Neural crest cell (in vitro differentiated cells): ENCODE measurements at places on chromosomes 16 and 17. TPM values are rescaled to one million over a fixed set of nuclear protein-coding genes. Genes with fewer than 3 reads are reported as not detected.

The DUS1L gene
- total RNA-seq = 126 and 131 TPM in 2 replicates

The PPP1R27 gene
- total RNA-seq = not detected in 2 replicates

The GPRC5C gene
- total RNA-seq = 3.1 and 4.6 TPM in 2 replicates

The IL32 gene
- total RNA-seq = not detected in 2 replicates

The CES5A gene
- total RNA-seq = not detected in 2 replicates

The NIP7 gene
- 42.0 and 42.3 TPM in 2 replicates for total RNA-seq

The OMG gene
- not detected in 2 replicates for total RNA-seq

The MFSD11 gene
- 29.6 and 31.6 TPM in 2 replicates for total RNA-seq

DNA sequence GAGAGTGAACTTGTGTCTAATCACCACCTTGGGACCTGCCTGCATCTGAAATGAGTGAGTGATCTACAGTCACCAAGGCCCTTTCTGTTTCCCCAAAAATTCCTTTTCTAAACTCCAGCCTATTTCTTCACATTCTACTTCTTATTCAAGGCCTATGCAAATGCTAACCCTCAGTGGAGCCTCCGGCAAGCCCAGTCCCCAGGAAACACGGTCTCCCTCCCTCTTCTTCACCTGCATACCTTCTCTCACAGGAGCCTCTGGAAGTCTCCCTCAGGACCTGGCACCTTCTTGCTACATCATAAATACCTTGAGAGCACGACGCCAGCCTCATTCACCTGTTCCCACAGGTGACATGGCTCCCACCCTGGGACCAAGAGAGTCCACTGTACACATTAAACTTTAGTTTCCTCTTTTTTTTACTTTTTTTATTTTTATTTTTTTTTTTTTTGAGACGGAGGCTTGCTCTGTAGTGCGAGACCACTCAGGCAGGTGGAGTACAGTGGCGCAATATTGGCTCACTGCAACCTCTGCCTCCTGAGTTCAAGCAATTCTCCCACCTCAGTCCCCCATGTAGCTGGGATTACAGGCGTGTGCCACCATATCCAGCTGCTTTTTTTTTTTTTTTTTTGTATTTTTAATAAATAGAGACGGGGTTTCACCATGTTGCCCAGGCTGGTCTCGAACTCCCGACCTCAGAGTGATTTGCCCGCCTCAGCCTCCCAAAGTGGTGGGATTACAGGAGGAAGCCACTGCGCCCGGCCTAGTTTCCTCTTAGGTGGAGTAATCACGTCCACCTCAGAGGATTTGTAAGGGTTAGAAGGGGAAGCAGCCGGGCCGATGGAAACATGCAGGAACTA lies 97.3 kb downstream of the ANKRD11 start:
- no peak for DNase-seq

GRCh38 chr16:77897129-77897437 lies 108.7 kb downstream of the VAT1L start:
- no peak for DNase-seq

DNA sequence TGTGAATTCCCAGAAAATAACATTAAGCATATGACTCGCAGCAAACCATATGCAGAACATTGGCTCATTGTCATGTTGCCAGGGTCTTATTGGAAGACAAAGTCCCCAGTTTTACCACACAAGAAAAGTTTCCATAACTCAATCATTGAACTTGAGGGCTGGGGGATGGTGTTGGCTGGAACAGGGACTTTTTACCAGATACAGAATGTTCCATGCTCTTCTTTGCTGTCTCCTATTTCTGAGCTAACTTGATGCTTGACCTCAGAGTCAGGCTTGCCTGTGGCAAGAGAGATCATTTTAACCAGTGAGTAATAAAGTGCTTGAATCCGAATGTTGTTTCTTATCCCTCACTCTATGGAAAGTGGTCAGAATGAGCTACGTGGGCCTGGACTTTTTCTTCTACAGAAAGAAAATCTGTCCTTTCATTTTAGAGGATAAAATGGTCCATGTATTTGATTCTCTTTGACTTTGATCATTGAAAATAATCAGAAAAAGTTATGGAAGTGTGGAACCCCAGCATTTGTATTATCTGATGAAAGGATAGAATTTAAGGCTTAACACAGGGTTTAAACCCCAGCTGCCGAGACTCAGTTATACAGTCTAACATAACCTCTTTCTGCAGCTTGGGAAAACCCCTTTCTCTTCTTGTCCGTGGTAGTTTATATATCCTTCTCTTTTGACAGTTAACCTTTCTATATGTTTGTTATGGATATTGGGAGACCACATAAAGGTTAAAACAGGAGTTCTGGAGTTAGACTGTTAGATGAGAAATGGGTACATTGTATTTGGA lies 67.0 kb downstream of the TUBD1 start:
- no peak for DNase-seq

GRCh38 chr17:67523101-67523500 lies 146.0 kb downstream of the PITPNC1 start:
- DNase-seq = no peak

DNA sequence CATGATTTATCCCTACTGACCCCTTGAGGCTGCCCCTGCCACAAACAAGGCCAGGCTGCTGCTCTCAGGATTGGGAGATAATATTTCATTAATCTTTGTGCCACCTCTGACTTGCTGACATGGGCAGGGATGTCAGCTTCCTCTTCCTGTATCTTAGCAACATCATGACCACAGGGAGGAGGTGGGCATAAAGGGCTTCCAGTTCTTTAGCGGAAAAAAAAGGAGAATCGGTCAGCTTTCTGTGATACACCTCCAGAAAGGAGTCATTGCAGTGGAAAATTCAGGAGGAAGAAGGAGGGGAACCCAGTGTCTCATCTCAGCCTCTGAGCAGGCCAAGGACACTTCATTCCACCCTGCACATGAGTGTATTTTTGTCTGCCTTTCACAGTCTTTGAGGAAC lies 206.8 kb upstream of the SDK2 start:
- no peak for DNase-seq

DNA sequence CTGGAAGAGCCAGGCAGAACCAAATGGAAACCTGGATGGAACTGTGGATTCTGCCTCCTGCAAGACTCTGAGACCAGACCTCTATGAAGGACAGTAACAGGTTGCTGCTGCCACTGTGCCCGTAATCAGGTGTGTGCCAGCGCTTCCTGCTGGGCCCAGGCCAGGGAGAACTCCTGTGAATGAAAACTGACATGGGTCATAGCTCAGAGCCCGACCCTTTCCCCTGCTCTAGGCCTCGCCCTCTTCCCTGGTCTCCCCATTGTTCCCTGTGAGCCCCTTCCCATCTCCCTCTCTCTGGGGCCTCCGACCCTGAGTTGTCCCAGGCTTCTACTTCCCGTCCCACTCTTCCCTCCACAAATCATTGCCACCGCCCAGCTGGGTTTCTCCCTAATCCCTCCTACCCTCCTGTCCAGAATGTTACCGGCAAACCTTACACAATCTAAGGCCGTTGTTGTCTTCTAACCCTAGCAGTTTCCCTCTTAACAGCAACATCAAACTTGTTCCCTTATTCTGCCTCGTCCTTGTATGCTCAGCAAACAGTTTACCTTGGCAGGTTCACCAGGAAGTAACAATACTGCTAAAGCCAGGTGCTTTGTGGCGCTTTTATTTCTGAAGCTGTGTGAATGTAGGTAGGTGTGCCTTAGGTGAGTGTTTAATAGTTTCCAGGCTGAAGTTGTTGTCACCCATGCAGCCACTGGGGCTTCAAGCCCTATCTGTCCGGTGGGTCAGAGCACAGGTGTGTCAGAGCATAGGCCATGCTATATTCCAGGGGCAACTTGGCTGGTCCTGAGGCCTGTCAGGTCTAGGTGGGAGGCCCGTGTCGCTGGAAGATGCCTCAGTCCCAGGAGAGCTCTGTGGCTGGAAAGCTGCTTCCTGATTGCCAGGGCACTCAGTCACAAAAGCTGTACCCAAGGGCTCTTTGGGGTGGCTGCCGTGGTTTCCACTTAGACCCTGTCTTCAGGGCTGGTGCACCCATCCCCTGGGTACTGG lies 32.0 kb downstream of the SMPD3 start:
- no peak for DNase-seq

- DNase-seq = no peak
Observed at GRCh38 chr17:10050597-10051101, 145.6 kb upstream of the RCVRN start.

- no peak for DNase-seq
Observed at GRCh38 chr17:8776248-8776647, 17.9 kb upstream of the SPDYE4 start.

DNA sequence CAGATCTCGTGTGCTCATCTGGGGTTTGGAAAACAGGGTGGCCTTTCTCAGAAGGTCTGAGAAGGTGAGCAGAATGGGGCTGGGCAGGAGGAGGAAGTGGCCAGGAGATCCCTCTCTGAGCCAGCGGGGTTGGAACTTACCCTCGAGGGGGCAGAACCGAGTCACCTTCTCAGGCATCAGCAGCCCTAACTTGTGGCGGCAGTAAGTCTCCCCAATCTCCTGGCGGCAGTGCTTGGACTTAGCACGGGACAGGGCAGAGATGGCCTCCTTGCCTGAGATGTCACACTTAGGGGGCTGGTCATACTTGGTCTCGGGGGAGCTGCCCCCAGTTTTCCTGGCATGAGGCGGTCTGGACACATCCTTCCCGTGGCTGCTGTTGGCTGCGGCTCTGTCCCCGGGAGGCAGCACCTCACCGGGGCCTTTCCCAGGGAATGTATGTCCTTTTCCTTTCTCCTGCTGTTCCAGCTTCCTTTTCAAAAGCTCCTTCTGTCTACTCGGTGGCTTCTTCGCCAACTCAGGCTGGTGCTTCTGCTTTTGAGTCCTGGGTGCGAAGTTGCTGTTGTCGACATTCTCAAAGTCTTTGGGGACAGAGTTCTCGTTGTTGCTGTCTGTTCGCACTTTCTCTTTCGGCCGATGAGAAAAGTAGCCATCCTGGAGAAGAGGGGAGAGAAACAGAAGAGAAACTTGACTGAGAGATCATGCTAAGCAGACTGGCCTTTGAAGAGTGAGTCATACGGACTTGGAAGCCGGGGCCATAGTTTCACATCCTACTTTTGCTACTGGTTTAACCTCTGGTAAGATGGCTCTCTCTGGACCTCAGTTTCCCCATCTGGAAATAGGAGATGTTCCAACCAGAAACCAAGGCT lies 211.7 kb downstream of the XYLT1 start:
- DNase-seq = no peak

DNA sequence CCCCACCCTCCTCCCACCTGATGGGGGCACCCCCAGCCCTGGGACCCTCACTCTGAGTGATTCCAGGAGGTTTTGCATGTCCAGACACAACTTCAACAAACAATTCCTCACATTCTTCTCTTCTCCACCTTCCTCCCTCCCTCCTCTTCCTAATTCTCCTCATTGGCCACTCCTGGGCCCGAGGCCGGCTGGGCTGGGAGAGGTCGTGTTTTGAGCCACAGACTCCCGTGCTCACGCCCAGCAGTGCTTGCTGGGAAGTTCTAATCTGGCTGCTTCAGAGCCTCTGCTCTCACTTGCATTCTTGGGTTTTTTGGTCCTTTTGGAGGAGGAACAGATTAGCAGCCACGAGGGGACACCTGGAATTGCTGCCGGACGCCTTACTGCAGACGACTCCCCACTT lies 157.0 kb downstream of the NTN1 start:
- no peak for DNase-seq
